NCI-H2029 treated with DMSO at 0.1 percent for 48 hours (cell line): ENCODE measurements at places on chromosomes 12 and 14.
A peak's percentile ranks its signal among the peaks of the same experiment; 100 is the strongest.

DNA sequence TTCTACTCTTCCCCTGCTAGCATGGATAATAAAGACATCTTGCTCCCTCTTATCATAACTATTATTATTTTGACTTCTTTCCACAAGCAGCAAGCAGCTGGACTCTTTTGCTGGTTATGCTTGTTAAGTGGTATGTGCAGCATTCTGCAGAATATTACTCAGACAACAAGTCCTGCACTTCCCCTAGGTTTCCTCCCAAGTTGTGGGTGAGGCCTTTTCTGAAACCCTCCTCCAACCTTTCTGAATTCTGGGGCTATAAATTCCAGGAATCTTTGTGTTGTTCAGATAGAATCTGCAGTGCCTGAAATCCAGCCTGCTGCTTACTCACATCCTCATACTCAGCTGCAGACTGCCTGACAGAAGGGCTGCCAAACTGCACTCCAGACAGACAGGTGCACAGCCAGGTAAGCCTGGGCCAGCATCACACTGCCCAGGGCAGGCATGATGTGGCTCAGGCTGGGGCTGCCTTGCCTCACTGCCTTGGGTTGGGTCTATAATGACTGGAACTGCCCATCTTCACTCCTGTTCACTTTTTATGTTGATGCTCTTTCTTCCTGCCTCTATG lies 6.2 kb upstream of the DHRS2 start:
- DNase-seq: no peak

DNA sequence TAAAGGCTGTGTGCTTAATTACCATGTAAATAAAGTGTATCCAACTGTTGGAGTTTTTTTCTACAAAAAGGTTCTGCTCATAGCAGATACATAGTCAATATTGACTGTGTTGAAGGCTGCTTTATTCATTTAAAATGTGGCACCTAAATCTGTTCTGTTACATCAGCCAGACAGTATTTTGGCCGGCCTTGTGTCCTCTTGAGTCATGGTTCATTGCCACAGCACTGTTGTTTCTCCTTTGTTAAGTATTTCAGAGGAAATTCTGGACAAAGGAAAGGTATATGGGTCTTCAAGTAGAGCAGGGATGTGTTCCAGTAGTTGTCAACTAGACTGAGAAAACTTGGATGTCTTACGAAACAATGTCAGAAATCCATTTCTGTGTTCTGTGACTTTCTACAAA lies 95.5 kb downstream of the SLC38A6 start:
- DNase-seq: peak; percentile 99

GRCh38 chr12:65891987-65892481 lies 67.8 kb downstream of the HMGA2 start:
- no peak for DNase-seq

GRCh38 chr14:53999061-53999488 lies 42.5 kb upstream of the BMP4 start:
- no peak for DNase-seq

GRCh38 chr14:88232771-88233170 lies 90.3 kb downstream of the KCNK10 start:
- no peak for DNase-seq
